ENCODE measurements at places on chromosomes 12 and 14.

- no peak for DNase-seq
Measured at GRCh38 chr12:38890102-38890855, 15.1 kb downstream of the CPNE8 start.

GRCh38 chr14:75046899-75047298, 4.4 kb downstream of the MLH3 start:
- no peak for DNase-seq

DNA sequence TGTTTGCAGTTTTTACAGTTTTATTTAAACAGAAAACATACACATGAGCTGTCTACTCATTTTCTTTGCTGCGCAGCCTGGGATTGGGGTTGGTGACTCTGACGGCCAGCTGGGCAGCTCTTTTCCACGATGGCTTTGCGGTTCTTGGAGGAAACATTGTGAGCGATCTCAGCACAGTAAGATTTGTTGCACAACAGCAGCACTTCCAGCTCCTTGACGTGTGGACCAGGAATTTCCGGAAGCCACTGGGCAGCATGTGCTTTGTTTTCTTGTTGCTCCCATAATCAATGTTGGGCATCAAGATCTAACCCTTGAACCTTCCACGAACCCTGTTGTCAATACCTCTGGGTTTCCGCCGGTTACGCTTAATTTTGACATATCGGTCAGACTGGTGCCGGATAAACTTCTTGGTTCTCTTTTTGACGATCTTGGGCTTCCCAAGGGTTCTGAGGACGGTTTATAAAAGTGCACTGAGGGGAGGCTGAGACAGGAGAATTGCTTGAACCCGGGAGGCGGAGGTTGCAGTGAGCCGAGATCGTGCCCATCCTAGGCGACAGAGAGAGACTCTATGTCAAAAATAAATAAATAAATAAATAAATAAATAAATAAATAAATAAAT, 21.8 kb downstream of the FKBP11 start:
- DNase-seq, result no peak

DNA sequence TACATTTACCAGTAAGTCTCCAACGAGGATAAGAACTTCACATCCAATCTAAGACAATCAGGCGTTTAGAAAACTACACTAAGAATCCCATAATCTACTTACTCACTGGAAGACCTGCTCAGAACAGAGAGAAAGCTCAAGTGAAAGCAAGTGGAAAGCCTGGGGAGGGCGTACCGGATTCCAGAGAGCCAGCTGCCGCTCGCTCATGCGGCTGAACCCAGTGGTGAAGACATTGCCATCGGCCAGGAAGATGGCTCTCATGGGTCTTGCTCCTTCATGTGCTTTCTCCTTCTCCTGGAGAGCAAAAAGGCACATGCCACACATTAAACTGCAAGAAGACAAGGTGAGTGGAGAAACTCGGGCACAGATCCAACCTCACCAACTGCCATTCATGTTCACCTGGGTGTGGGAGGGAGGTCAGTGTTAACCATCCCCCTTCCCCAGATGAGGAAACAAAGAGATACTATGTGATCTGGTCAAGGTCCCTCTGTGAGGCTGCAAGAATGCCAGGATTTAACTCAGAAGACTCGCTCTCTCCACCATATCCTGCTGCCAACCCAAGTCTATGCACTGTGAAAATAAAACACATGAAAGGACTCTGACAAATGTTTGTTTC, 23.5 kb upstream of the SELPLG start:
- no peak for DNase-seq
